ENCODE measurements at places on chromosomes 1 and 21. TPM values are rescaled to one million over a fixed set of nuclear protein-coding genes. Genes with fewer than 3 reads are reported as not detected.

The FMO2 gene
- total RNA-seq = 0.05 TPM

GRCh38 chr1:229089586-229090208 lies 181.2 kb upstream of the RAB4A start:
- no peak for DNase-seq

DNA sequence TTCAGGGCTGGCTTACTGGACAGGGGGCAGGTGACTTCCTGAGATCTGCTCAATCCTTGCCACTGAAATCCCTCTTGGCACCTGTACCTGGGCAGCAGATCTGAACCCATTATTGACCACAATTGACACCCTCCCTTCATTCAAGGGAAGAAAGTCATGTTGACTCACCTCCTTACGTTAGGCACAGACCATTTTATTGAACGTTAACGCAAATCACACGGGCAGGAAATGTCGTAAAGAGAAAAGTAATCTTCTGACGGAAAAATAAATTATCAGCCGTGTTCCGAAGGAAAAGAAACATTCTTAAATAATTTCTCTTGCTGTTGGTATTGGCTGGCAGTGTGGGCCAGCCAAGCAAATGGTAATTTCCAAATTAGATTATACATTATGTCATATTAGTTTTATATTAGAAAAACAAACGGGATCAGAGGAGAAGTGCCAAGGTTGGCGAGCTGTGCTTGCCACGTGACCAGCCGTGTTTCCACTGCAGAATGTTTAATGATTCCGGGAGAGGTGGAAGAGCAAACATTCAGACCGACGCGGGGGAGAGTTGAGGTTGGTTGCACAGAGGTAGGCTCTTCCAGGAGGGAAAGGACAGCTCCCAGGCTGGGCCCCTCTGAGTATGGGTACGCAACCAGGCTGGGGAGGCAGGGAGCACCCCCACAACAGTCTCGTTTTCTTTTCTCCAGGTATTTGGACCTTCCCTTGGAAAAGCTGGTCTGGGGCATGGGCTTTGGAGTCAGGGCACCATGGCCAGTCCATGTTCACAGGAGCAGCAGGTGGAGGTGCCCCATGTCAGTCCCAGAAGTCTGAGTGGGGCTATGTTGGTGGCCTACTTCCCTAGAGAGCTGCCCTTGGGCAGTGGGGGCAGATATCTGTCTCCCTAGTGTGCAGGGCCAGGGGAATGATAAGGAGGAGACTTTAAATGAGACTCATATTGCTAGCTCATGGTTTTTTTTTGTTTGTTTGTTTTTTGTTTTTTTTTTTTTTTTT lies 121.1 kb downstream of the FOXD2 start:
- no peak for DNase-seq

DNA sequence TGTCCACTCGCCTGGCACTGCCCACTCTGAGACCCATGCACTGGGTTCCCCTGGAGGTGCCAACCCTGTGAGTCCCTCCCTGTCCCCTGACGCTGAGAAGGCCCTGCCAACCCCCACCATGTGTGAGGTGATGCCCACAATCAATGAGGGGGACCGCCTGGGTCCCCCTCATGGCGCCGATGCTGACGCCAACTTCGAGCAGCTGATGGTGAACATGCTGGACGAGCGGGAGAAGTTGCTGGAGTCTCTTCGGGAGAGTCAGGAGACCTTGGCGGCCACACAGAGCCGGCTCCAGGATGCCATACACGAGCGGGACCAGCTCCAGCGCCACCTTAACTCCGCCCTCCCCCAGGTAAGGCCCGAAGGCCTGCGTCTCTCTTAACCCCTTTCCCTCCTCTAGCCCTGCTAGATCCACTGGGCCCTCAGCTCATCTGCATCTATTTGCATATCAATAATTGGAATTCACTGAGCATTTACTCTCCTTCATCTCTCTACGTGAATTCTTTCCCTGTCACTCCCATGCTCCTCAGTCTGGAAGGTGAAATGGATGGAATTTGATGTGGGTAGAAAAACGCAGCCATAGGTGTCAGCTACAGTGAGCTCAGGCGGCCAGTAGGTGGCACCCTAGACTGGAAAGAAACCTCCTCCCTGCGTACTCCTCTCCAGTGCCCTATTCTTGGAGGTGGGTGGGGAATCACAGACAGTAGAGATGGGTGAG lies 12.8 kb downstream of the PPFIA4 start:
- DNase-seq = peak; percentile 80

GRCh38 chr1:155193275-155193990 lies 14.3 kb downstream of the THBS3 start:
- peak; percentile 94 for DNase-seq

The CHRNB2 gene
- total RNA-seq = under 0.01 TPM

- DNase-seq = no peak
Observed at GRCh38 chr1:159800177-159800930, 1.8 kb upstream of the FCRL6 start.

GRCh38 chr1:236343246-236343870 lies 50.7 kb upstream of the EDARADD start:
- DNase-seq = no peak

- DNase-seq = no peak
Observed at GRCh38 chr1:69320757-69321211, 246.9 kb upstream of the LRRC7 start.

- no peak for DNase-seq
Observed at GRCh38 chr1:147091801-147092200, 80.5 kb downstream of the PRKAB2 start.

DNA sequence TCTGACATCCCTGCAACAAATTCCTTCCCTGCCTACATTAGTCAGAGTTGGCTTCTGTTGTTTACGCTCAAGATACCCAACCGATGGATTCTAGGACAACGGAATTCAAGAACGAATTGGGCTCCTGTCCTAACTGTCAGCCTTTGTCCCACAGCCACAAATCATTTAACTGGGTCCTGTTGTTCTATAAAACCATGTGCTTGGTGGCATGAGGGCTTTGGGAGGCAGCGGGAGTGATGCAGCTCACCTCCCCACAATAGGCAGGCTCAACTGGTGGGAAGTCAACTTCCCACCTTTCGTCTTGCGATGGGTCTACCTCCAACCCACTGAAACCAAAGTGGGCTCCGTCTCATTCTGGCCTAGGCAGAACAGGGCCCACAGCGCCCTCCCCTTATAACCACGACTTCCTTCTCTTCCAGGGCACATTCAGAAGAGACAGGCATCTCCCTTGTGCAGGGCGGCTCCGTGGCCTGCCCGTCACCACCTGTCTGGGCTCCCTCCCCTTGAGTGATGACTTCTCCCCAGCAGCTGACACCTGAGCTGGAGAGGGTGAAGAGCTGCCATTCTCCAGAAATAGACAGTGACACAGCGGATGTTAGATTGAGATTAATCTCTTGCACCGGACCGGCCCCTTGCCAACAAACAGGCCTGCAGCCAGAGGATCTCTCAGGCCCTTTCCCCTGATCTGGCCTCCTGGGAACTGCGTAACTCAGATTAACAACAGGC lies 26.5 kb downstream of the LRRC38 start:
- no peak for DNase-seq

GRCh38 chr1:76892675-76893074 lies 25.4 kb downstream of the ST6GALNAC5 start:
- DNase-seq = no peak

GRCh38 chr1:56625819-56626440 lies 19.2 kb upstream of the PRKAA2 start:
- DNase-seq = no peak

- DNase-seq = no peak
Observed at GRCh38 chr1:221778125-221778524, 36.2 kb upstream of the DUSP10 start.

DNA sequence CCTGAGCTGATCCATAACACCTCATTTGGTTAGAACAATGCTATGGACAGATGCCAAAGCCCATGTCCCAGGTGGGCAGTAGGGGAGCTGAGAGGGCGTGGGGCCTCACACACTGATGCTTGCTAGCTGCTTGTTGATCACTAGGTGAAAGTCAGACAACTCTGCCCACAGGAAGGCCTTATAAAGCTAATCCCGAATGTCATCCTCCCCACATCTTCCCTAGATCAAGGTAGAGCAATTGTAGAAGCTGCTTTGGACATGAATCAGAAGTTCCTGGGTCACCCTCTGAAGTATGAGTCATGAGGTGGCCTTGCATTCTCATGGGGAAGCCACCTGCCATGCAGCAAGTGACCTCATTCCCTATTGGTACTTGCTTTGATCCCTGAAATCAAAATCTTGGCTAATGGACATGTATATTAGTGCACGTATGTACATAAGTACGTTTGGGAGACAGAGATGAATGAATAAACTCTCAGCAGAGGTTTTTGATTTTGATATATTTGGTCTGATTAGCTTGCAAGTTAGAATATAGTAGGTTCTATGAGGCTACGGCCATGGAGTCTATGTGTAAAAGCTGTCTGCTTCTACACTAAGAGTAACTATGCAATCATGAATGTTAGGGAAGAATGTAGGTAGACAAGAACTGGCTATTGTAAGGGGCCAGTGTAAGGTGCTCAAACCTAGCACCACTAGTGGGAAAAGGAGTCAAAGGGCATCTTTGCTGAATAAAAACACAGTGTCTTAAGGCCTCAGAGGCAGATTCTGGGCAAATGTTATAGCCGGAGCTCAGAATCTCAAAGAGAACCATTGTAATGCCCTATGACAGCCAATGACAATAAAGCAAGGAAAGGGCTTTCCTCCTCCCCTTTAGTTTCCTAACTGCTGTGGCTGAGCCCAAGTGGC lies 52.6 kb downstream of the ABCA4 start:
- DNase-seq = peak; percentile 89

GRCh38 chr1:162561616-162562469 lies at the start of gene UAP1:
Gene UAP1, plus strand, starts transcription at chr1:162561722. Its CDS starts 4,347 bp downstream, at chr1:162566069.
- DNase-seq = peak; percentile 46

- DNase-seq = no peak
Observed at GRCh38 chr1:99768104-99768503, 1.7 kb upstream of the FRRS1 start.

- no peak for DNase-seq
Observed at GRCh38 chr21:31992391-31992790, 119.6 kb downstream of the HUNK start.

DNA sequence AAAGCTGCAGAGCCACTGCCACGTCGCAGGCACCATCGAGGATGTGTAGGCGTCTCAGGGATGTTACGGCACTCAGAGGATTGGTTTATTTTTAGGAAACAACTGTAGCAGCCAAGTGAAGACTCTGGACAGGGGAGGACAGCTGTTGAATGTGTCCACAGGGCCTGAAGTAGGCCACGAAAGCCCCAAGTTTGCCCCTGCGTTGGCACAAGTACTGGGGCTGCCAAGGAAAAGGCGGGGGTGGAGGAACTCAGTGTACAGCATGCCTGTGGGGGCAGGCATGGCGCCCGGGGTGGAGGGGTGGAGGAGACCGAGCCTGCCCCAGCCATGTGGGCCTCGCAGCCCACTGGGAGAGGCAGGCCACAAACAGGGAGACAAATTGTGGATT lies 89.7 kb downstream of the ADARB1 start:
- no peak for DNase-seq

The ELAPOR1 gene
- 0.37 TPM for total RNA-seq

GRCh38 chr1:42312576-42313212 lies 22.3 kb downstream of the FOXJ3 start:
- DNase-seq = no peak

The CCDC17 gene
- 1.2 TPM for total RNA-seq

The LCE1D gene
- not detected for total RNA-seq

GRCh38 chr1:111442457-111442856 lies 6.6 kb downstream of the WDR77 start:
- DNase-seq = no peak

DNA sequence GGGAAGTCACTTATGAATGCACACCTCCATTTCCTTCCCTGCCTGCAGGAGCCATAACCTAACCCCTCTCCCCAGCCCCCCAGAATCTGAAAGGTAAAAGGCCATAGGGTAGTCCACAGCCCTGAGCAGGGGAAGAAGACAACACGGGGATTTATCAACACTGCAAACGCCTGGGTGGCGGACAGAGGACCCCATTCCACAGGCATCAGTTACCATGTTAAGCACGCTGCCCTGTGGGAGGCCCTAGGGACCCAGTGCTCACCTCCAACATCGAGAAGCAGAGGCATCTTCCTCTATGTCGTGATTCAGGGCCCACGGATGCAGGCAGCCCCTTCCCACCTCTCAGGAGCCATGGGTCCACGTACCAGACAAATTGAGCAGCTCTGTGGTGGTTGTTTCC lies 523.8 kb downstream of the MATN1 start:
- DNase-seq = no peak

GRCh38 chr1:10564063-10564462 lies 89.3 kb downstream of the PEX14 start:
- no peak for DNase-seq

The NPL gene
- 2.4 TPM for total RNA-seq

The OR2AK2 gene
- total RNA-seq = not detected

The CSDE1 gene
- 875 TPM for total RNA-seq

DNA sequence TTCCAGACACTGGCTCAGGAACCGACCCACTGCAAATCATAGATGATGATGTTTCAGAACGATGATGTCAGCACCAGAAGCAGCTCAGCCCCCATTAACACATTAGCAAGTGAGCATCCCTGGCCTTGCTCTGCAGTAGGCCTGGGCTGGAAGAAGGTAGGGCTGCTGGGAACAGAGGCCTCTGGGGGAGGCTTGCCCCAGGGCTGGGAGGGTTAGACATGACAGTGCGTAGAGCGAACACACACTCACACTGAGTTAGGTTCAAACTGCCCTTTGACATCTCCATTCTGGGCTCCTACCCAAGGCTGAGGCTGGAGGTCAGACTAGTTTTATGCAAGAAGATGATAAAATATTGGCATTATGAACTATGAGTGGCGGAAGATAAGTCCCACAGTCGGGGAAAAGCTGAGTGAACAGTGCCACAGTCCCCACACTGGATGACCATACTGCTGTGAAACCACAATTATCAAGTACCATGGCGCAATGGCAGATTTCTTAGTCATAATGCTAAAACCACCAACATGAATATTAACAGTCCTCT lies 91.1 kb downstream of the DMRTB1 start:
- no peak for DNase-seq

DNA sequence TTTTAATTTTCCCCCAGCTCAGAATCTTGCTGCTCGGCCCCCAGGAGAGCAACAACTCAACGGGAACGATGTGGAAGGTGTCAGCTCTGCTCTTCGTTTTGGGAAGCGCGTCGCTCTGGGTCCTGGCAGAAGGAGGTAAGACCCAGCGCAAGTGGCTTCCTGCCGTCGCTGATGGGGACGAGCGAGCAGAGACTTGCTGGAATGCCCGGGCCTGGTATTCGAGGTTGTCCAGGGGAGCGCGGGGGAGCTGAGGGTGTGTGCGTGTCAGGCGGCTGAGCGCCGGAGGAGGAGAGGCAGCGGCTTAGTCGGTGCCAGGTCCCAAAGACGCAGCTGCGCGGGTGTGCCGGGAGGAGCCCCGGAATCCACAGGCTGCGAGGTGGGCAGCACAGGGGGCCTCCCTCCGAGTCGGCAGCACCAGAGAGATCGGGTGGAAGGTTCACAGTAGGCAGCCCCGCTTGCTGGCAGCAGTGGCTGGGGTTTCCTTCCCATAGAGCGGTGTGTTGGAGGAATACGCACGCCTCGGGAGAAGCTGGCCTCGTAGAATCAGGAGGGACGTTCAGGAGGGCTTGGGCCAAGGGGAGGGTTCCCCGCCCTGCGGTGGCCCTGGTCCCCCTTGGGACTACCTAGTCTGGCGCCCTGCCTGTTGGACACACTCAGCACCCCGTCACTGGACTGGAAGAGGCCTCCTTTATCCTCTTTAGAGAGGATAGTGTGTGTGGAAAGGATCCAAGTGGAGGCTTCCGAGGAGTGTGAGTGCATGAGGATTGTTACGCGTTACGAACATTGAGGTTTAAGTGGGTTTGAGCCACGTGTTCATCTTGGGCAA lies 547 bp downstream of the PDPN start:
- no peak for DNase-seq

GRCh38 chr1:212820969-212821368 lies 26.5 kb downstream of the SPATA45 start:
- DNase-seq = no peak

Measured in dermis blood vessel endothelial cell (primary cell).